ENCODE measurements at places on chromosomes 4 and X.

- no peak for DNase-seq
These were observed 20.4 kb downstream of the LEF1 start for GRCh38 chr4:108148316-108148715.

GRCh38 chr4:145823743-145824142 lies 114.9 kb downstream of the ZNF827 start:
- DNase-seq: no peak

- no peak for DNase-seq
These were observed 466.1 kb upstream of the GRID2 start for GRCh38 chr4:91837608-91838029.

- DNase-seq: no peak
These were observed 85.0 kb downstream of the HDAC8 start for GRCh38 chrX:72487661-72488060.

- no peak for DNase-seq
These were observed 249.5 kb downstream of the BCOR start for GRCh38 chrX:39848243-39848642.

DNA sequence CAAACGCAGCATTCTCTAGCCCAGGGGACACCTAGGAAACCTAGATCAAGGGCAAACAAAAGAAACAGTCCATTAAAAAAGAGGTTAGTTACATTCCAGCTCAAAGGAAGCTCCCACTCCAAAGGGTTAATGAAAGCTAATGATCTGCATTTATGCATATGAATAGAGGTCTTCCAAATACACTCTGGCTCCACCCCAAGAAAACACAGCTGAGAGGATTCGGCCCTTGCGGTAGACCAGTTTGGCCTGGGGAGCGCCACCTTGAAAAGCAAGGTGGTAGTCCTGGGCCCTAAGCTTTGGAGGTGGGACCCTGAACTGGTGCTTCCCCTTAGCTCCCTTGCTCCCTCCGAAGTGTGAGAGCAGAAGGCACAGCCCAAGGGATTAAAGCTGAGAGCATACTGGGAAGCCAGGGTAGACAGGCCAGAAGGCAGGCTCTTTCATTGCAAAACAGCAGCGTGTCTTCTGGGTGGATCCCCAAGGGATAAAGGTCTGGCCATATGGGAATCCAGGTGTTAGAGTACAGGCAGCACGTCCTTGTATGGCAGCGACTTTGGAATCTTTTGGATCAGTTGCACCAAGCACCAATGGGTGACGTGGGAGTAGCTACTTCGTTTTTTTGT lies 3.7 kb downstream of the GABRQ start:
- DNase-seq: no peak

- DNase-seq: no peak
These were observed 27.2 kb downstream of the TAPT1 start for GRCh38 chr4:16199093-16199492.
